Cardiac muscle cell (in vitro differentiated cells and primary cell): ENCODE measurements at places on chromosomes 11 and 22. TPM values are rescaled to one million over a fixed set of nuclear protein-coding genes. Genes with fewer than 3 reads are reported as not detected.

OR5P2 gene
- total RNA-seq = not detected in 2 replicates

- H3K4me3 ChIP-seq = no peak overlapping the region
- no peak overlapping the region for H3K27ac ChIP-seq
- no peaks in the 10 kb centered on the region for H3K27me3 ChIP-seq
- DNase-seq = no peak
- H3K36me3 ChIP-seq = no peaks in the 10 kb centered on the region
- no peaks in the 10 kb centered on the region for H3K4me1 ChIP-seq
Measured at GRCh38 chr22:49602481-49602880, 225.2 kb downstream of the BRD1 start.

NELL1 gene
- 2.1 and 7.4 TPM in 2 replicates for total RNA-seq

DNA sequence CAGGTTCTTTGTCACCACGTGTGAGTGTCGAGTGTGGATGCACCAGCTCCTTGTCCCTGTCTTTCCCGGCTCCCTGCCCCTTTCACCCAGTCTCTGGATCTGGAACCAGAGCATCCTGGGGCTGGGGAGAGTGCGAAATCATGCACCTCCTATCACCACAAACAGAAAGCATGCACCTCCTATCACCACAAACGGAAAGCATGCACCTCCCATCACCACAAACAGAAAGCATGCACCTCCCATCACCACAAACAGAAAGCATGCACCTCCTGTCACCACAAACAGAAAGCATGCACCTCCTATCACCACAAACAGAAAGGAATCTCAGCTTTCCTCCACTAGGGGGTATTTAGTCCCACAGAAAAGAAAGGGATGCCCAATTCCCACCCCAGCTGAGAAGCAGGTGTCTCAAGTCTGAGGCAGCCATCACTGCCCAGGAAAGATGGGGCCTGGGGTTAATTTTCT lies 5.9 kb upstream of the GLB1L3 start:
- H3K27ac ChIP-seq = no peak overlapping the region
- H3K36me3 ChIP-seq = no peaks in the 10 kb centered on the region
- no peak for DNase-seq

GRCh38 chr11:5705688-5706087 lies 16.1 kb downstream of the TRIM22 start:
- H3K36me3 ChIP-seq = no peaks in the 10 kb centered on the region
- no peaks in the 10 kb centered on the region for H3K27me3 ChIP-seq
- DNase-seq = no peak
- H3K4me1 ChIP-seq = no peaks in the 10 kb centered on the region
- H3K27ac ChIP-seq = no peak overlapping the region
- H3K4me3 ChIP-seq = no peak overlapping the region

GRCh38 chr11:1546536-1547466 lies 25.3 kb downstream of the DUSP8 start:
- H3K27ac ChIP-seq = no peak overlapping the region
- peaks cover 13% of the 10 kb centered on the region for H3K4me1 ChIP-seq
- peak overlapping the region; percentile 36 for H3K4me3 ChIP-seq
- H3K36me3 ChIP-seq = no peaks in the 10 kb centered on the region
- H3K27me3 ChIP-seq = peaks cover 71% of the 10 kb centered on the region
